Stimulated activated CD4-positive, alpha-beta T cell treated with anti-CD3 and anti-CD28 coated beads, Interleukin-15, amount 100 ng/mL, for 1 hour (primary cell): ENCODE measurements at places on chromosomes 6 and 20.

- DNase-seq, result no peak
These were observed 261.2 kb downstream of the HIVEP2 start for GRCh38 chr6:142683714-142684141.

DNA sequence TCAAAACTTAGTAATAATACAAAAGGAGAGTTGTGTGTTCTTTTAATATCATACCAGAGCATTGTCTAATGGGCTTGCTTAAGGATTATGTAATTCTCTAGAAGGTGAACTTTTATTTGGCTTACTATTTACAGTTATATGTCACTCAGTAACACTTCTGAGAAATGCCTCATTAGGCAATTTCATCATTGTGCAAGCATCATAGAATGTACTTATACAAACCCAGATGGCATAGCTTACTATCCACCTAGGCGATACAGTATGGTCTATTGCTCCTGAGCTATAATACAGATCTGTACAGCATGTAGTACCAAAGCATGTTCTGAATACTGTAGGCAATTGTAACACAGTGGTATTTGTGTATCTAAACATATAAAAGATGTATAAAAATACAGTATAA lies 340.1 kb downstream of the PHF3 start:
- no peak for DNase-seq

DNA sequence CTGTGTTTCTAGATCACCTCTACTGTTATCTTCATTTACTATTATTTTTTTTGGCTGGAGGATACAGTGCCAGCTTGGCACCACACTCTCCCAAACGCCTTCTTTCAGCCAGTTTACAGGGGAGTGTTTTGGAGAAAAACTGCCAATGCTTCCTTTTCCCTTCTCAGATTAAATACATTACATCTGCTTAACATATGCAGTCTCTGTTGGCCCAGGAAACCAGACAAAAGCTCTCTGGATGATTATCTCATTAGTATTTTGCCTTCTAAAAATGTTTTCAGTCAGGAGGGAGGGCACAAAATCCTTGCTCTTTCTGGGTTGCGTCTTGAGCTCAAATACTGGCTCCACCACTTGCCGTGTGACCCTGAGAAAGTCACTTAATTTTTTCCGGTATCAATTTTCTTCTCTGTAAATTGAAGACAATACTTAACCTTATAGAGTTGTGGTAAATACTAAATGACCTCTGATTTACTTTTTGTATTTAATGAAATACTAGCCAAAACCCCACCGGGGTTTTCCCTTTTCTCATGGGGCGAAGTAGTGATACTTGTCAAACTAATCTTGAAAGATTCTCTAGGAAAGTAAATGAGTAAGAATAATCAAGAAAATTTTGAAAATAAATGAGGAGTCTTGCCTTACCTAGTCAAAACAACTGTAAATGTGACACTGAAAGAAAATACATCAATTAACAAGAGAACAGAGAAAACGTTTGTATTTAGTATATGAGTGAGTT lies 146.2 kb downstream of the MMS22L start:
- no peak for DNase-seq

DNA sequence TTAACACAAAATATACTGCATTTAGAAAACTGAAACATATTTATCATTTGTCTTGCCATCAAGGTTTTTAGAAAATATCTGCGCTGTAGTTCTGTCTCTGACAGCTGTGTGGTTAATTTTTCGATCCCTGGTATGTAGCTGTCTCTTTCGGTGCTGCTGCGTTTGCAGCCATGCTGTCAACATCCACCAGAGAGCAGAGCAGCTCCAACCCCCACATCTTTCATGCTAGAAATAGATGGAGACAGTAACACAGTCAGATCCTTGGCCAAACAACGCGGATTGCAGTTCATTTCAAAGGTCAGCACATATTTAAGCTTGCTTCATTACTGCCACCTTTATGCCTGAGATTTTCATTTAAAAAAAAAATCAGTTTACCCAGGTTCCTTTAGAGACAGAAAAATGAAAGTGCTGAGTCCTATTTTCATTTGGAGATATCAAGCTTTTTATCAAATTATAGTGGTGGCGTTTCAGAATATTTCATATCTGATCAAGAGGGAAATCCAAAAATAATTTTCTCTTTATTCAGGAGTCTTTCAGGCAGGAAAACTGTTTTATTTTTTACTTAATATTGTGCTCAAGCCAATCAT lies 157.7 kb upstream of the MMS22L start:
- no peak for DNase-seq

- DNase-seq, result no peak
These were observed 28.3 kb upstream of the AFDN start for GRCh38 chr6:167798453-167798852.

- DNase-seq, result no peak
These were observed 259.1 kb downstream of the HDGFL1 start for GRCh38 chr6:22828179-22829062.

GRCh38 chr6:110356778-110357177 lies 1.4 kb downstream of the METTL24 start:
- no peak for DNase-seq

DNA sequence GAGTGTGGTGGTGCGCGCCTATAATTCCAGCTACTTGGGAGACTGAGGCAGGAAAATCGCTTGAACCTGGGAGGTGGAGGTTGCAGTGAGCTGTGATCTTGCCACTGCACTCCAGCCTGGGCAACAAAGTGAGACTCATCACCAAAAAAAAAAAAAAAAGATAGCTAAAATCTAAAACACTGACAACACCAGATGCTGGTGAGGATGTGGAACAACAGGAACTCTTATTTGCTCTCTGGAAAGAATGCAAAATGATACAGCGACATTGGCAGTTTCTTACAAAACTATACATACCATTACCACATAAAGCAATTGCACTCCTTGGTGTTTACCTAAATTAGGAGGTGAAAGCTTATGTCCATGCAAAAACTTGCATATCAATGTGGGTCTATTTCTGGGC lies 63.5 kb upstream of the SMIM29 start:
- no peak for DNase-seq

DNA sequence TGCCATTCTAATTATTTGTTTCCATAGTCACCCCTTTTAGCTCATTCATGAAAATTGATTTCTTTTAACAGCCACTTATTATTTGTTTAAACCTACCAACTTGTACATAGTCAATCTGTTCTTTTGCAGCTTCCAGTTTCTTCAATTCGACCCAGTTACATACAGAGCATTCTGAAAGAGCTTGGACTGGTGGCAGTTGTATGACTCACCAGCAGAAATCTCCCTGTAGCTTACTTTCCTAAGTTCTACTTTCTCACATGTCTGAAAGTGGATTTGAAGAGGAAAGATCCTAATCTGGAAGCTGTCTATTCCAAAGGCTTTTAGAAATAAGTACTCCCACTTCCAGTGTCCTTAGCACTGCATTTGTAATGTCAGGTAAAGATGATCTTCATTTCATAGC lies 447.9 kb downstream of the HTR1B start:
- DNase-seq, result no peak

- no peak for DNase-seq
These were observed 16.3 kb upstream of the FAM8A1 start for GRCh38 chr6:17583811-17584210.

- no peak for DNase-seq
These were observed 4.6 kb downstream of the FILIP1 start for GRCh38 chr6:75489025-75489424.

GRCh38 chr6:15200087-15200486 lies 45.8 kb upstream of the JARID2 start:
- DNase-seq, result no peak

DNA sequence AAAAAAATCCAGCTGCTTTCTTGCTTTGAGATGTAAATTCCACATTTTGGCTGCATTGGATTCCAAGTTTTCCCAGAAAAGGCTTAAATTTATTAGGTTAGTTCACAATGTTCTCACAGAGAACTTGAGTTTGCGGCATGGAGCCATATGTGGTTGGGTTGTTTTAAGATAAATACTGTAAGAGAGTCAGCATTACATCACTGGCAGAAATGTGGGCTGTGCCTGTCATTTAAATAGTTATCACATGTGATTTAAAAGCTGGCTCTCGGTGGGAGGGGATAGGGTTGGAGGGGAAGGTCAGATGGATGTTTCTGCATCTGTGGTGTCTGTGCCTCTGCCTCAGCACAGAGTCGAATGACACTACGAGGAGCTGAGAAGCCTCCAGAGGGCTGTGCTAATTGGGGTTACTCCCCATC lies 73.8 kb upstream of the SCP2D1 start:
- DNase-seq, result no peak

- no peak for DNase-seq
These were observed 540.7 kb upstream of the BTBD3 start for GRCh38 chr20:11376998-11377397.

DNA sequence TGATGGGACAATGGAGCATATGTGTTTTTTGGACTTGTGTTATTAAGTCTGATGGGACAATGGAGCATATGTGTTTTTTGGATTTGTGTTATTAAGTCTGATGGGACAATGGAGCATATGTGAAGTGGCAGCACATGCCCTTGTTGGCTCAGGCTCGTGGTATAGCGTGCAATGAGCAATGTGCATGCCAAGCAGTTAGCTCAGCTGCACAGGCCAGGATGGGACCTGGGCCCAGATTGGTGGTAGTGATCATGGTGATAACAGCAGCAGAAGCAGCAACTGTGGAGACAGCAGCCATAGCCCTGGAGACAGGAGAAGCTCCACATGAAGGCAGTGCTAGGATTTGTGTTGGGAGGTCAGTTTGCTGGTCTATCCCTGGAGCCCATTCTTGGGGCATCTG lies 61.1 kb downstream of the IL20RA start:
- DNase-seq, result no peak

DNA sequence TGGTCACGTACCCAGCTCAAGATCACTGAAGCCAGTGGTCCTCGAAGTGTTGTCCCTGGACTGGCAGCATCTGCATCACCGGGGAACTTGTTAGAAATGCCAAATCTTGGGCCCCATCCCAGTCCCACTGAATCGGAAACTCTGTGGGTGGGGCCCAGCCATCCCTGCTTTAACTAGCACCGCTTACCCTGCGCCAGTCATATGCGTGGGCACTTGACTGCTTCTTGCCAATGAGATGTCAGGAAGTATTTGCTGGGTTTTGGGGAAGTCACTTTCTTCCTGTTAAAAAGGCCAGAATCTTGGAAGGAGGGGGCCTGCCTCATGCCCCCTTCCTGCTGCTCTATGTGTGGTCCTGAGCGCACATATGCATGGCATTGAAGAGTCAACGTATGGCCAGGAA lies 11.7 kb upstream of the SULF2 start:
- DNase-seq, result no peak

- no peak for DNase-seq
These were observed 290.2 kb downstream of the PHACTR1 start for GRCh38 chr6:13006578-13007300.

GRCh38 chr6:84522135-84522549 lies 242.3 kb downstream of the TBX18 start:
- DNase-seq, result no peak

DNA sequence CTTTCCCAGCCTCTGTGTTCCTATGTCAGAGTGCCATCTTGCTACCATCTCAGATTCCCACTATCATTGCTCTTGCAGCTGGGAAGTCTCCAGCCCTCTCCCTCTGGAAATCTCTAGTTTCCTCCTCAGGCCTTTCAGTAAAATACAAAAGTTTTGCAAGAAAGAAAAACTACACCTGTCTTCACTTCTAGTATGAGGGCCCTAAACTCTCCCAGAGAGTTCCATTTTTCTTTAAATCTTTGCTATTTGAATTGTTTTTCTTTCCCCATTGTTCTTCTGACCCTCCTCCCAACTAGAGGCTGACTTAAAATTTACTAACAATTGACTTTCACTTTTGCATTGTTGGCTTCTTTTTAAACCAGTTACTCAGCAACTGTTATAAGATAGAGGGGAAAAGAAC lies 62.8 kb downstream of the LY86 start:
- no peak for DNase-seq

GRCh38 chr6:127085181-127085580 lies 33.3 kb upstream of the RSPO3 start:
- DNase-seq, result no peak

GRCh38 chr6:21769968-21770367 lies 176.4 kb downstream of the SOX4 start:
- DNase-seq, result no peak
